ENCODE measurements at places on chromosomes 12 and 14. TPM values are rescaled to one million over a fixed set of nuclear protein-coding genes. Genes with fewer than 3 reads are reported as not detected.

DNA sequence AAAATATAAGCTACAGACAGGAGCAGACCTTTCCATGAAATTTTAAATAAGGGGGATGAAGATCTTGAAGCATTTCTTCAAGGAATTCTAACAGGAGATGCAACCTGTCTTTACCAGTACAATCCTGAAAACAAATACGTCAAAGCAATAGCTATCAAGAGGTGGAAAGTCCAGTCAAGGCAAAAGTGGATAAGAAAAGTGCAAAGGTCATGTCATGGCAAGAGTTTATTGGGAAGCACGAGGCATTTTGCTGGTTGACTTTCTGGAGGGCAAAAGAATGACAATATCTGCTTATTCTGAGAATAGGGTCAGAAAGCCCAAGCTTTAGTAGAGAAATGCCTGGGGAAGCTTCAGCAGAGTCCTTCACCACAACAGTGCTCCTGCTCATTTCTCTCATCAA lies 34.3 kb upstream of the PRB4 start:
- no peaks in the 10 kb centered on the region for H3K36me3 ChIP-seq
- no peaks in the 10 kb centered on the region for H3K4me1 ChIP-seq
- H3K4me3 ChIP-seq = no peak overlapping the region
- H3K27me3 ChIP-seq = no peaks in the 10 kb centered on the region
- no peak overlapping the region for H3K27ac ChIP-seq

DNA sequence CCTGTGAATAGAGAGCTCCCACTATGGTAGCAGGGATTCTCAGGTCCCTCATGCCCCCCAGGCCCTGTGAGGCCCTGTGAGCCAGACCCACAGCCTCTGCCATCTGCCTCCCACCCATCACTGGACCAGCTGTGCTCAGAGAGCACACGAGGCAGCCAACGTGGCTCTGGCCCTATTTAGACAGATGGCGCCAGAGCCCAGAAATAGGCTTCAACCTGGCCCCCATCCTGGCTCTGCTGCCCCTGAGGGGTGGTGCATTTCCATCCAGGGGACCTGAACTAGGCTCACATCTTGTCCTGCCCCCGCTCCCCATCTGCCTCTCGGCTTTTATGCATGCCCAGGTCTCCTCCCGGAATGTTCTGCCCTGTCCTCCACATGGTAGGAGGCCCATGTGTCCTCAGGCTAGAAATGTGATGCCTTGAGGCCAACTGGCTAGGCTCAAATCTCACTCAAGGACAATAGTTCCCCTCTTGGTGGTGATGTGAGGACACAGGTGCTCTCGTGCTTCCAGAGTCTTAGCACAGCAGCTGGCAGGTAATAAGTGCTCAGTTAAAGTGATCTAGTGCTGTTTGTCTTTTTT lies 18.9 kb downstream of the TMEM63C start:
- H3K4me1 ChIP-seq = no peaks in the 10 kb centered on the region
- H3K36me3 ChIP-seq = no peaks in the 10 kb centered on the region
- H3K4me3 ChIP-seq = no peak overlapping the region
- no peak for DNase-seq

GRCh38 chr12:97781342-97781741 lies 318.7 kb downstream of the RMST start:
- no peaks in the 10 kb centered on the region for H3K27me3 ChIP-seq
- H3K4me1 ChIP-seq = no peaks in the 10 kb centered on the region
- no peak for DNase-seq

DNA sequence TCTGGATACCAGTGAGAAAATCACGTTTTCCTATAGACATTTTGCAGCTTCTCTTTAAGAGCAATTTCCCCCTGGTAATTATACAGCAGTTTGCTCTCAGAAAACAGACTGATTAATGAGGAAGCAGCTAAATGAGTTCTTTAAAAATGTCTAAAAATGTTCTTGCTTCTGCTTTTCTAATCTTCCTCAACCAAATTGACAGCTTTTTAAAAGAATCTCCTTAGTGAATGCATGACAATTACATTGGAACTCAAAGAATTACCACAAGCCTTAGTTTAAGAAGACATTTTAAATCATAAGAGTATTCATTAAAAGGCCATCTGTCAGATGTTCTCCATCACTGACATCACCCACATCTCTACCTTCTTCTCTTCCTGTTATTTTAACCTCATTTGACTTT lies 135.8 kb upstream of the PLXNC1 start:
- H3K27ac ChIP-seq = no peak overlapping the region
- DNase-seq = no peak
- no peaks in the 10 kb centered on the region for H3K27me3 ChIP-seq

GRCh38 chr14:69037790-69038454 lies 58.8 kb upstream of the ACTN1 start:
- no peaks in the 10 kb centered on the region for H3K36me3 ChIP-seq
- H3K4me1 ChIP-seq = peaks cover 11% of the 10 kb centered on the region
- no peak for DNase-seq
- peak overlapping the region; percentile 43 for H3K27ac ChIP-seq

DNA sequence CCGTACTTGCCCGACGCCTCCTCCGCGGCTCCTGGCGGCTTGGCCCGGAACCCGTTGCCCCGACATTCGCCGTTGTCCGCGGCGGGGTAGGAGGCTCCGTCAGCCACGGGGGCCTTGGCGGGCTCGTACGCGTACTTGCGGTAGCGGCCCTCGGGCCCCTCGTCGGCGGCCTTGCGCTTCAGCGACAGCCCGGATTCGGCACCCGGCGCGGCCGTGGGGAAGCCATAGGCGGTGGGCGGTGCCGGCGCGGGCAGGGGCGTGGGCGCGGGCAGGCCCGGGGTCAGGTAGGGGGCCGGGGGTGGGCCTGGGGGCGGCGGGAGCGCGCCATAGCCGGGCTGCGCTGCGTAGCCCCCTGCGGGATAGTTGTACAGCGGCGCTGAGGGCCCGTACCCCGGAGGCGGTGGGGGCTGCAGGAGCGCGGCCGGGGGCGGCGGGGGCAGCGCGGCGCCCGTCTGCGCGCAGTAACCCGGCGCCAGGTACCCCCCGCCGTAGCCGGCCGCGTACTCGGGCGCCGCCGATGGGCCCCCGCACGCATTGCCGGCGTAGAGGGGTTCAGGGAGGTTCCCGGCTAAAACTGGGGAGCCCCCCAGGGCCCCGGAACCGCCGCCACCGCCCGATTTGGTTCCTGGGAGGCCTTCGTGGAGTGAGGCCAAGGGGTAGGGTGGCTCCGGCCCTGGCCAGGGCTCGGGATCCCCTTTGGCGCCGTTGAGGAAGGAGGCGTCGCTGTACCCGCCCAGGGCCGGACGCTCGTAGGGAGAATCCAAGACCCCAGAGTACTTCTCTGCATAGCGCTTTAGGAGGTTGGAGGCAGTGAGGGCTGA lies 26.9 kb downstream of the FIGNL2 start:
- H3K4me3 ChIP-seq = peak overlapping the region; percentile 47
- no peaks in the 10 kb centered on the region for H3K36me3 ChIP-seq
- peak overlapping the region; percentile 68 for H3K27ac ChIP-seq
- DNase-seq = no peak
- no peaks in the 10 kb centered on the region for H3K27me3 ChIP-seq

DNA sequence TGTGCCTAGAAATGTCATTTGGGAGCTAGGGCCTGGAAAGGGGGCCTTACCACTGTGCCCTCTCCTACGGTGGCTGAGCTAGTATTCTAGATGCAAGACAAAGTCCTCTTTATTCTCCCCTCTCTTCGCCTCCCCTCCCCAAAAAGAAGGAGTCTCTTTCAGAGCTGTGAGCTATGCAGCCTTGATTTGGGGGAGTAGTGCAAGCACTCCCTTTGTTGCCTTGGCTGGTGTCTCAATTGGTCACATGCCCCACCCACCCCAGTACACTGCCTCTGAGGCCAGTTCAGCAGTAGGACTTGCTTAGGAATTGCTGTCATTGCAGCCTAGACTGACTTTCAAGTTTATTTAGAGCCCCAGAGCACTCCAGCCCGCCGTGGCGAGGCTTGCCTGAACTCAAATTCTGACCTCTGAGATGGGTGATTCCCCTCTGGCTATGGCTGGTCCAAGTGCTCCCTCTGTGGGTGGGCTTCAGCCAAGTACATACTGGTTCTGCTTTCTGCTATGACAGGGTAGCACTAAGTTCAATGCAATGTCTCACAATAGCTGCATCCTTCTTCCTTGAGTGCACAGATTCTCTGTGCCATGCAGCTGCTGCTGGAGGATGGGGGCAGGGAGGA lies 37.0 kb upstream of the FBXO33 start:
- H3K4me1 ChIP-seq = no peaks in the 10 kb centered on the region
- DNase-seq = no peak
- H3K4me3 ChIP-seq = no peak overlapping the region
- H3K27ac ChIP-seq = no peak overlapping the region
- no peaks in the 10 kb centered on the region for H3K27me3 ChIP-seq
- no peaks in the 10 kb centered on the region for H3K36me3 ChIP-seq

DNA sequence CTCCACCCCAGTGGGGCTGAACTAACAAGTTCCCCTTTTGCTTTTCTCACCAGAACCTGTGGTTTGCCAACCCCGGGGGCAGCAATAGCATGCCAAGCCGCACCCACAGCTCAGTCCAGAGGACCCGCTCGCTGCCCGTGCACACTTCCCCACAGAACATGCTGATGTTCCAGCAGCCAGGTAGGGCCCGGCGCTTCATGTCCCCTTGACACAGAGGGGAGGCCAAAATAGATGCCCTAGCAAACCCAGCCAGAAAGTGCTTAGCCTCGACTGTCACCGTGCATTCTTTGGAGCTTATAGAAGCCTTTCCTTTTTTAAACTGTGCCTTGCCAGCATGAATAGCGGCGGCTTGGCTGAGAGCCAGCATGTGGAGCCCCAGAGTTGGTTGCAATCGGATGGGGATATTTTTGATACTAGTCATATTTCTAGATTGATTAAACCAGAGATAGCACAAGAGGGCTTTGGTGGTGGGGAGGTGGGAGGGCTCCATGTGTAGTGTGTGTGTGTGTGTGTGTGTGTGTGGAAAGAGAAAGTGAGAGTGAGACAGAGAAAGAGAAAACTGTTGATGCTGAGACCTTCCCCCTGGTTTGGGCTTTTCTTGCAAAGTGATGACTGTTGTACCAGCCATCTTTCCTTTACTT lies 126.1 kb downstream of the GCH1 start:
- H3K27ac ChIP-seq = no peak overlapping the region
- H3K4me1 ChIP-seq = peaks cover 5% of the 10 kb centered on the region
- no peaks in the 10 kb centered on the region for H3K27me3 ChIP-seq
- H3K36me3 ChIP-seq = no peaks in the 10 kb centered on the region
- no peak overlapping the region for H3K4me3 ChIP-seq
- DNase-seq = no peak

GRCh38 chr14:89091781-89092180 lies 267.3 kb downstream of the TTC8 start:
- no peak overlapping the region for H3K27ac ChIP-seq
- no peak overlapping the region for H3K4me3 ChIP-seq
- DNase-seq = no peak
- no peaks in the 10 kb centered on the region for H3K36me3 ChIP-seq
- H3K27me3 ChIP-seq = no peaks in the 10 kb centered on the region
- H3K4me1 ChIP-seq = no peaks in the 10 kb centered on the region

DNA sequence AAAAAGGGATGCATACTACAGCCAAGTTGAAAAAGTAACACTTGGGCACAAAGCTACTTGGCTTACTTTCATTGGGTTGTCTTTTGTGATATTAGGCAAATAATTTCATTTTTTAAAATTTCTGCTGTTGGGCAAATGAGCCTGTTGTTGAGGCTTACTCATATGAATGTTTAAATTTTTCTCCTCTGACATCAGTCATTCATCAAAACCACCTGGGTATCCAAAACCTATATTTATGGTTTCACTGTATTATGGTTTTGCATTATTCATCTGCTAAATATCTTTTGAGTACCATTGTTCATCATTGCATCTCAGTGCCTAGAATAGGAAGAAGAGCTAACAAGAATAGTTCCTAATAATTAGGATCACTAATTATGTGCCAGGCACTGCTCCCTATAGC lies 28.1 kb downstream of the DYRK2 start:
- H3K4me3 ChIP-seq = no peak overlapping the region
- H3K4me1 ChIP-seq = no peaks in the 10 kb centered on the region
- H3K27ac ChIP-seq = no peak overlapping the region
- H3K27me3 ChIP-seq = no peaks in the 10 kb centered on the region
- no peak for DNase-seq
- no peaks in the 10 kb centered on the region for H3K36me3 ChIP-seq

- no peaks in the 10 kb centered on the region for H3K27me3 ChIP-seq
- H3K4me1 ChIP-seq = peaks cover 7% of the 10 kb centered on the region
- no peak overlapping the region for H3K27ac ChIP-seq
- no peak for DNase-seq
- no peak overlapping the region for H3K4me3 ChIP-seq
- H3K36me3 ChIP-seq = no peaks in the 10 kb centered on the region
Measured at GRCh38 chr14:104434214-104435076, 145.1 kb upstream of the C14orf180 start.

The ATXN7L3B gene
- total RNA-seq = 5.9 TPM

The DEGS2 gene
- 0.88 TPM for total RNA-seq

The EEA1 gene
- 30.9 TPM for total RNA-seq

The TCTN2 gene
- 3.8 TPM for total RNA-seq

The FBXW8 gene
- total RNA-seq = 5.9 TPM

The CEP170B gene
- 9.0 TPM for total RNA-seq

The ITGA5 gene
- 69.7 TPM for total RNA-seq

The SIX6 gene
- total RNA-seq = not detected

The TSHR gene
- total RNA-seq = 0.73 TPM

All from uterus (tissue), 4 donors.